NCI-H2107 (cell line): ENCODE measurements at places on chromosomes 3 and 15.

DNA sequence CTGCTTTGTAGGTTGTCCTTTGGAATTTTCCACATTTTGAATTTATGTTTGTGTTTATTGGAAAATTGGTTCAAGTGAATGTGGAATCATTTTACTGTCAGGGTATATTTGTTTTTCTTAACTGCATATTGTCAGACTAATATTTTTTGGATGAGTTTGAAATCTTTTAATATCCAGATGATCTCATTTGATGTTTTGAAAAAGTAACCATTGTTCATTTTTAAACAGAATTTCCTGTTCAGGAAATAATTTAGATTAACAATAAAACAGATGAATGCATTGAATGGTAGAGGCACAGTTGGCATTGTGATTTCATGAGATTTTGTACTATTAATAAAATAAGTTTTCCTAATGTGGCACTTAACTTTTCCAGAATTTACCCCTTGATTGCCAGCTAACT is 15.5 kb downstream of the TRAK1 start:
- DNase-seq = no peak

GRCh38 chr3:63966871-63967270 is 54.7 kb upstream of the SCAANT1 start:
- DNase-seq = no peak

DNA sequence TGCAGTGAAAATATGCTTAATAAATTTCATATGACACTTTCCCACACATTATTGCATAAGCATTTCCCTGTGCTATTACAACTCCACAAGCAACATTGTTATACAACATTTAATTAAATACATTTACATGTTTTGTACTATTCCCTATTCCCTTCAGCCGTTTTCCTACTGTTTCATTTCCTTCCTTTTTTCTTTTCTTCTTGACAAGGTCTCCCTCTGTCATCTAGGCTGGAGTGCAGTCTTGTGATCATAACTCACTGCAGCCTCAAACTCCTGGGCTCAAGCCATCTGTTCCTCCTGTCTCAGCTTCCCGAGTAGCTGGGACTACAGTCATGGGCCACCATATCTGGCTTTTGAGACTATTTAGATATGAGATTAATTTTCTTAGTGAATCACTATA is 254.7 kb downstream of the NFKBIZ start:
- no peak for DNase-seq

- DNase-seq = no peak
These were observed 1343.1 kb downstream of the ROBO1 start for GRCh38 chr3:78424656-78425055.

GRCh38 chr15:31480356-31481025 is 153.9 kb downstream of the KLF13 start:
- no peak for DNase-seq
